ENCODE measurements at places on chromosomes 2 and 18.

DNA sequence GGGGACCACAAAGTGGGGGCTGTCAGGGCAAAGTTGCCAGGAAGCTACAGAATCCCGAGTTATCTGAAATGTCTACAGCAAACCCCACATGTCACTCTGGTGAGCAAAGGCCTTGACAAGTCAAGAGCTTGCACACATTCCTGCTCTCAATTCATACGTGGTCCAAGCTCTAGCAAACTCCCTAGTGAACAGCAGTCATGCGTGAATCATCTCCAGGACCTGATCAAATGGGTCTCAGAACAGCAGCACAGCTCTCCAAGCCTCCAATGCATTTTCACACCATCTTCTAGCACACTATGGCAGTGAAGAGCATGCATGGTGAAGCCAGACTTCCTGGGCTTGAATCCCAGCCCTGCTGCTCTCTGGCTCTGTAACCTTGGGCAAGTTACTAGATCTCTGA is 68.5 kb downstream of the MYO5B start:
- DNase-seq = no peak

- DNase-seq = no peak
Observed at GRCh38 chr2:188478724-188479123, 187.1 kb downstream of the GULP1 start.

DNA sequence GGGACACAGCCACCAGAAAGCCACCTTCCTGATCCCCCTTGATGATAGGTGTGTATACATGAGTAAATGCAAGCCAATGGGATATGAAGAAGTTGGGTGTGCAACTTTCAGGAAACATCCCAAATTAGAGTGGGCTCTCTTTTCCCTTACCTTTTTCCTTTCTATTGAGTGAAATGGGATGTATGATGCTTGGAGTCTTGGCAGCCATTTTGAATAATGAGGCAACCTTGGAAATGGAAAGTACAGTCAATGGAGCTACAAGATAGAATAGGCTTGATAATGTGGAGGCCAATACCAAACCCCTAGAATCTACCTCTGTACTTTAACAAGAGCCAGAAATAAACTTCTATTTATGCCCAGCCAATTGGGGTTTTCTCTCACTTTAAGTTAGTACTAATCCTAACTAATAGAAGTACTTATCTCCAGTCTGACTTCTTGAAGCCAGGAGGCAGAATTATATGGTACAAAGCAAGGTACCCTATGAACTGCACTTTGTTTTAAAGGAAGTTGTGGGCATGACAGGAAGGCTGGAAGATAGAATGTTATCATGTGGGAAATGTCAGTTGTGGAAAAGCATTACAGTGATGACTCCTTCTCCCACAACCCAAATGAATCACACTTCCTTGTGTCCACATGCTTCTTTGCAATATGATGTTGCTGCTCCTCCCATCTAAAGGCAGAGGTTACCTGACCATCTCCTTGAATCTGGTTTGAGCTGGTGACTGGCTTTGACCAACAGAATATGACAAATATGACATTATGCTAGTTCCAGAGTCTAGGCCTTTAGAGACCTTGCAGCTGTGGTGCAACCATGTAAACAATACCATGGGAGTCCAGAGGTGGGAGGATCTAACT is 12.9 kb upstream of the NABP1 start:
- no peak for DNase-seq

GRCh38 chr18:4242431-4243161 is 212.5 kb downstream of the DLGAP1 start:
- no peak for DNase-seq

DNA sequence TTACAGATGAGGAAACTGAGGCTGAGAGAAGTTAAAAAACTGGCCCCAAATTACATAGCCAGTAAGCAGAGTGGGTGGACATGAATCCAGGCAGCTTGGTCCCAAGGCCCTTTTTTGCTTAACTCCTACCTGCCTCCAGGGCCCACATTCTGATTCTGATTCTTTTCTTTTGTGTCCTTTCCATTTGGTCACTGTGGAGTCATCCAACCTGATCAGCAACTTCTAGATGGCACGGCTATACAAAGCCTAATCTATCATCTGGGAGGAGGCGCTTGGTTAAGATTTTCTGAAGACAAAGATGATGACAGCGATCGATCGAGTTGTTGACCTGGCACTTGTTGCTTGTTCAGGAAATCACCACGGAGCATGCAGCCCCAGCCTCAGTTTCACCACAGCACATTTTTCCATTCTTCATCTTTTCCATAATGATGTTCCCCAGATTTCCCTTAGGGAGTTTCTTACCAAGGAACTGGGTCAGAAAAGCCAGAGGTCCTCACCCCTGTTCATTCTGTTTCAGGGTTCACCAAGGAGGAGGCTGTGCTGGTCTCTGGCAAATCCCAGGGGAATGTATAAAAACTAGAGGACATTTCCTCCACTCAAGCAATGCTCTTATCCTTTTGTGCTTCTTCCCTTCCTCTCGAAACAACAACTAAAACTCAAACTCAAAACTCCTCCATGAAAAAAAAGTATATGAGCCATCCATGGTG is 6.9 kb upstream of the IGFBP2 start:
- DNase-seq = no peak

DNA sequence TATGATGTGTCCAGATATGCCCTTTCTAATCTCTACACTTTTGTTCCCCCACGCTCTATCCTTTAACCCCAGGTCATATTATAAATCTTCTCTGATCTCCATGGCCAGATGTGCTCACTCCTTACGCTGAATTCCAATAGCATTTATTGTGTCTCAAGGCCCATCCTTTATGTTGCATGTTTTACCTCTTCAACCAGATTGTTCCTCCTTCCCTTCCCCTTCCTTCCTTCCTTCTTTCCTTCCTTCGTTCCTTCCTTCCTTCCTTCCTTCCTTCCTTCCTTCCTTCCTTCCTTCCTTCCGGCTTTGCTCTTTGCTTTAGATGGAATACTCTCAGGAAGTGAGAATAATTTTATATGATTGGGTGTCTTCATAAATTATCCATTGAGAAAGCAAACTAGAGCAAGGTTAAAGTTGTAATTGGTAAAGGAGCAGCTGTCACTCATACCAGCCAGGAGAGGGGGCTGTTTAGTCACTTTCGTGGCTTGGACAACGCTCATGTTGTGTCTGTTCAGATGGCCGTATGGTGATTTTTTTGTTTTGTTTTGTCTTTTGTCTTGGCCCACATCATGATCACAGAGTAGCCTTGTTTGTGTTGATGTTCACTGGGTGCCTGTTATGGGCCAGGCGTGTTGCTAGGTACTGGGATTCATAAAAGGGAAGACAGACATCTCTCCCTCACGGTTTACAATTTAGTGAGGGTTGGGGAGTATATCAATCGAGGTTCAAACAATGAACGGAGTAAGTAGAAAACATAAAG is 68.0 kb downstream of the DAW1 start:
- no peak for DNase-seq

DNA sequence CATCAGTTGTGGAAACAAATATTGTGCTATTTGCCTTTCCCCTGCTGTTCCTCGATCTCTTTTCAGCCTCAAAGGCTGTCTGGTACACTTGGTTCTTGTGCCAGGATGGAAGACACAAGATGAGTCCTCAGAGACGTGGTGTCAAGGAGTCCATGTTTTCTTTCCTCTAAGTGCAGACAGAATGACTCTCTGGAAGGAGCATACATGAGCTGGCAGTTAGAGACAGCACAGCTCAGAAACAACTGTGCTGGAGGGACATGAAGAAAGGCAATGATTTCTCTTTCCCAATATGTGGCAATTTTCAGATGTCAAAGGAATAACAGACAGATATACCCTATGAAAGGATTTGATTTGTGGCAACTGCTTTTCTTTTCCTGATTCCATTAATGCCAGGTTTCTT is 162.2 kb downstream of the AFF3 start:
- no peak for DNase-seq

DNA sequence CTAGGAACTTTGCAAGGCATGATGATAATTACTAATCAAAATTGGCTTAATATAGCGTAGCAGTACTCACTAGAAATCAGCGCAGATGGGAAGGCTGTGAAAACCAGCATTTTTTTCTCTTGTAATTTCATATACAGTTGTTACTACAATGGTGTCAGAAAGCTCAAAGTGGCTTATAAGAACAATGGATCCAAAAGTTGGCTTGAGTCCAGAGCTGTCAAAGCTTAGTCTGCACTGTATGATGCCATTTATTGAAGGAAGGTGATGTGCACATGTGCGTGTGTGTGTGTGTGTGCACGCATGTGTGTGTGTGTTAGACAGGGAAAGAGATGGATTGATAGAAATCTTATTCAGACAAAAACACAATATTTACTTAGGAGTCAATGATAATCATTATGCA is 341.3 kb downstream of the TGIF1 start:
- no peak for DNase-seq

GRCh38 chr2:124814968-124815745 is 790.1 kb downstream of the CNTNAP5 start:
- no peak for DNase-seq

DNA sequence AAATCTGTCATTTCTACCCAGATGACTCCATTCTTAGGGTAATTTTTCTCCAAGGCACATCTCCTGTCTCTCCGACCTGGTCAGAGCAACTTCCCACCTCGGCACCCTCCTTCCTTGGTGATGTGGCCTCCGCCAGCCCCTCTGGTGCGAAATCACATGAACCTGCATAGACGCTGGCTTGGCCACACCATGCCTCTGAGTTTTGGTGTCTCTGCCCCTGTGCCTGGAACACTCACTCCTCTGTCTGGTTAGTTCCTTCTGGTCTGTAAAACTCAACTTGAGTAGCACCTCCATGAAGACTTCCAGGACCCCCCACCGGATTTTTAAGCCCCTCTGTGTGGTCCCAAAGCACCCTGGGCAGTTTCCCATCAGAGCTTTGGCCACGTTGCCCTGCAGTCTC is 83.2 kb upstream of the OTOS start:
- no peak for DNase-seq

DNA sequence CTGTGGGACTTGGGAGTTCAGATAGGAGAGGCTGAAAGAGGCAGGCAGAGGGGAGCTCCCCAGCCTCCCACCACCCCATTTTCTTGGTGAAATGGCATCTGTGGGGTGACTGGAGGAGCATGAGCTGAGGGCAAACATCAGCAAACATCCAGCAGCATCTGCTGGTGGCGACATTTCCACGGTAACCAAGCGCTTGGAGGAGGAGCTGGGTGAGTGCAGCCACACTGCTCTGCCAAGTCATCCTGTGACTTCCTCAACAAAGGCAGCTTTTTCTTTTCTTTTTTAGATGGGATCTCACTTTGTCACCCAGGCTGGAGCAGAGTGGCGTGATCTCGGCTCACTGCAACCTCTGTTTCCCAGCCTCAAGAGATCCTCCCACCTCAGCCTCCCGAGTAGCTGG is 5.6 kb downstream of the TXNL4A start:
- no peak for DNase-seq

- DNase-seq = no peak
Observed at GRCh38 chr2:42138163-42139015, 30.8 kb upstream of the EML4 start.

DNA sequence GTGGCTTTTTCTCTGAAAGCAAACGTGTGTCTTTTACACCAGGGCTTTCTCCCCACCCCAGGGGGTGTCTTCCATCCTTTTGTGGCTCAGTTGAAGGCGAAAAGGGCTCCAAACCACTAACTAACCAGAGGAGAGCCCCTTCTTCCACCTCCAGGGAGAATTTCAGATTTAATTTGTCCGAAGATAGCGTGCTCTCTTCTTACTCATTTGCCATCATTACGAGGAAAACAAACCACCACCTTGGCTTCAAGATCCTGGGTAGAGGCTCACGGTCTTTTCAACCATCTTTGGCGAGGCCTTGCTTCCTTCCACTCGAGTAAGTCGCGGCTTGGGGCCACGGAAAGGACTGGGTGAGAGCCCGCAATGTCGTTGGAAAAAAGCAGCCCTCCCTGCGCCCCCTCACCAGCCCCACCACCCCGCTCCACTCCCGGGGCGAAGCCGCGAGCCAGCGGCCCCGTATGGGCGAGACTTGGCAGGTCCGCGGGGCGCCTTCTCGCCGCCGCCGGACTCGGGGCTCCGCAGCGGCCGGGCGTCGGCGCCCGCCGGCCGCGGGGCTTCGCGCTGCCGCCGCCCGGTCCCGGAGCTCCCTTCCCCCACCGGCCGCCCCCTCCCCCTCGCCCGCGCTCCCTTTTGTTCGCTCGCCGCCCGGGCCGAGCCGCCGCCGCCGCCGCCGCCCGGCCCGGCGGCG is 1.7 kb upstream of the ZNF532 start:
- DNase-seq = peak; percentile 19

- peak; percentile 18 for DNase-seq
Observed at GRCh38 chr2:39069136-39069515, 51.7 kb downstream of the SOS1 start.

- no peak for DNase-seq
Observed at GRCh38 chr18:48785091-48785614, 165.6 kb downstream of the SMAD7 start.

DNA sequence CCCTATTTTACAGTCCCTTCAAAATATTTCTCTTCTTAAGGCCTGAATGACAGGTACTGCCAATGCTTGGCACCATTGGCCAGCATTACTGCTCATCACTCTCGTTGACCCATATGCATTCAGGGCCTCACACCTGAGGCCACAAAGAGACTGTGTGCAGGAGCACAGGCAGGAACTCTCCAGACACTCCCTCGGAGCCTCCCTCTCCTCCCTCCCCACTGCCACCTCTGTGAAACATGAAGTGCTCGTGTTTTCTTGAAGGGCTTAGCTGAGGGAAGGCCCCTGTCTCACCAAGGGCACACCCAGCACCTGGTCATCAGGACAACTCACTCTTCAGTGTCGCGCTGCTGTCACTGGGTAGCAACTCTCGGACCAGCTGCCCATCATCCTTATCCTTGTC is 85.3 kb downstream of the LOXHD1 start:
- no peak for DNase-seq

DNA sequence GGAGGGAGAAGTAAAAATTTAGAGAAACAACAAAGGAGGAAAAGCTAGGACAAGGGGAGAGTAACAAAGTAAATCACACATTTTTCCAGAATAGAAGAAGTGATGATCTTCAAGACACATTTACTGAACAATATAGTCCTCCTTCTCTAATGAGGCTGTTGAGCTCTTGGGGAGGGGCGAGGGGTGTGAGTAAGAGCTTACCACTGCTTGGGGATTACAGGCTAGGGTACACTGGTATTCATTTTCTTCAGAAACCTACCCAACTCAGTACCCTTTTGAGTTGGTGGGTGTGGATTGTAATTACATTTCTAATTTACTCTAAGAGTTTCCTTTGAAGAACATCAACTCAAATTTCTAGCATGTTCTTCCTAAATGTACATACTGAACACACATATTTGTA is 157.7 kb upstream of the ZFP36L2 start:
- no peak for DNase-seq

- no peak for DNase-seq
Observed at GRCh38 chr2:65647249-65647842, 214.9 kb upstream of the SPRED2 start.

- DNase-seq = no peak
Observed at GRCh38 chr18:79798999-79799370, 1.2 kb downstream of the KCNG2 start.

DNA sequence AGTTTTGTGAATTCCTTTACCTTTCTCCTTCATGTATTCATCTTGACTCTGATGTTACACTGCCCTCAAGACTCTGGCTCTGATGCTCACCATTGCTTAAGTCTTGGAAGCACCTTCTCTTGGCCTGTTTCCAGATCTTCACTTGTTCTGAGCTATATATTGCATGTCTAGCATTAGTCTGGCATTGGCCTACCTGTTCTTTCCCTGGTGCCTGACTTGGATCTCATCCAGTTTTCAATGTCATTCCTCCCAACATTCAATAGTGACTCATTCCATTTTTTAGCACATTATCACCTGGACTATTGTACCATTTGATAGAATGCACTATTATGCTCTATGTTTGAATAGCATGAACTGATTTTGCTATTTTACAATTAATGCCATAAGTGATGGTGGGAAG is 127.3 kb upstream of the NYAP2 start:
- DNase-seq = no peak

- no peak for DNase-seq
Observed at GRCh38 chr2:176297067-176297466, 27.8 kb downstream of the MTX2 start.

Measured in stimulated activated CD4-positive, alpha-beta T cell treated with anti-CD3 and anti-CD28 coated beads, Interleukin-4, amount 100 ng/mL, for 1 hour (primary cell).